ENCODE measurements at places on chromosomes 12 and 14. TPM values are rescaled to one million over a fixed set of nuclear protein-coding genes. Genes with fewer than 3 reads are reported as not detected.

Gene KRT79
- total RNA-seq: not detected

Gene DUSP6
- total RNA-seq: 113 TPM

Gene TTLL5
- 26.1 TPM for total RNA-seq

Gene TIMELESS
- 11.3 TPM for total RNA-seq

Gene NR1H4
- total RNA-seq: not detected

Gene CCDC60
- not detected for total RNA-seq

Gene DYRK2
- total RNA-seq: 12.0 TPM

Gene COPZ1
- total RNA-seq: 133 TPM

Gene OR6C2
- not detected for total RNA-seq

Gene OR6C68
- not detected for total RNA-seq

Gene ATXN3
- 50.3 TPM for total RNA-seq

Gene PAX9
- 0.06 TPM for total RNA-seq

Measured in bladder microvascular endothelial cell (primary cell).